ENCODE measurements at places on chromosomes 6 and 20.

DNA sequence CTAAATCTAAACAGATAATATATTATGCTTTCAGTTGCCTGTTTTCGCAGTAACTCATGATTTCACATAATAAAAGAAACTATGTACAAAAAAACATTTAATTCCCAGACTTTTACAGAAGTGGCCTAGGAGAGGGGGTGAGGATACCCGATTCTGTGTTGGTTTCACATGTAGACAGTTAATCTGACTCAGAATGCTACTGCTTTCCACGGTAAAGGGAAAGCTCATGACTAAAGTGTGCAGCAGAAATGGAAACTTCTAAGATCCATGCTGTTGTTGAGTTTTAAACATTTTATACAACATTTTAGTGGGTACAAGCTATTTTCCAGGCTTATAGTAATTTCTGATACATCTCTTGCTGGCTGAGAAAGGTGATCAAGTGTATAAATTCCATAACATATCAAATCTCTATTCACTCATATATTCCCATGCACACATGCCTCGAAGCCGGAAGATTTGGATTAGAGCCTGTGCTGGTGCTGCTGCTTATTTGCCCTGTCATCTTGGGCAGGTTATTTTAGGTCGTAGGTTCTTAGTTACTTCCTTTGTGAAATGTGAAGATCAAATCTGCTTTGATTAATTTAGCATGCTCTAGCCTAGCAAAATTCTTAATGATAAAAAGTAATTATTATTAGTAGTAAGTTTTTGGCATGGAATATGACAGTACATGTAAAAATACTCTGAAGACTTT is 896.7 kb upstream of the MAP3K7 start:
- no peak for DNase-seq

- no peak for DNase-seq
These were observed 102.6 kb downstream of the SPTLC3 start for GRCh38 chr20:13111249-13111911.

GRCh38 chr6:45837541-45838200 is 178.0 kb downstream of the CLIC5 start:
- no peak for DNase-seq

DNA sequence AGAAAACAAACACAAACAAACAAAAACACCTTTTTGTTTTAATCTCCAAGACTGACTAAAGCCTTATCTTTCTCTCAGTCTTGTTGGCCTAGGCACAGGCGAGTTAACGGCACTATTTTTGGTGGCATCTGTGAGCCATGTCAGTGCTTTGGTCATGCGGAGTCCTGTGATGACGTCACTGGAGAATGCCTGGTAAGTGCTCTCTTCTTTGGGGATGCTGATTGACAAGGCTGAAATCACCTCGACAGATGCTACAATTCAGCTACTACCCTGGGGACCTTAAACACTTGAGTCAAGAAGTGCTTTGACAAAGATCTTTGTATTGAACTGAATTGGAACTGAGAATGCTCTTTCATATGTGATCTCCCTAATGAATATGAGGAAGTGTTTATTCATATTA is 384.1 kb downstream of the LAMA2 start:
- no peak for DNase-seq

- DNase-seq = no peak
These were observed 7.4 kb upstream of the IGF2R start for GRCh38 chr6:159961528-159961927.

DNA sequence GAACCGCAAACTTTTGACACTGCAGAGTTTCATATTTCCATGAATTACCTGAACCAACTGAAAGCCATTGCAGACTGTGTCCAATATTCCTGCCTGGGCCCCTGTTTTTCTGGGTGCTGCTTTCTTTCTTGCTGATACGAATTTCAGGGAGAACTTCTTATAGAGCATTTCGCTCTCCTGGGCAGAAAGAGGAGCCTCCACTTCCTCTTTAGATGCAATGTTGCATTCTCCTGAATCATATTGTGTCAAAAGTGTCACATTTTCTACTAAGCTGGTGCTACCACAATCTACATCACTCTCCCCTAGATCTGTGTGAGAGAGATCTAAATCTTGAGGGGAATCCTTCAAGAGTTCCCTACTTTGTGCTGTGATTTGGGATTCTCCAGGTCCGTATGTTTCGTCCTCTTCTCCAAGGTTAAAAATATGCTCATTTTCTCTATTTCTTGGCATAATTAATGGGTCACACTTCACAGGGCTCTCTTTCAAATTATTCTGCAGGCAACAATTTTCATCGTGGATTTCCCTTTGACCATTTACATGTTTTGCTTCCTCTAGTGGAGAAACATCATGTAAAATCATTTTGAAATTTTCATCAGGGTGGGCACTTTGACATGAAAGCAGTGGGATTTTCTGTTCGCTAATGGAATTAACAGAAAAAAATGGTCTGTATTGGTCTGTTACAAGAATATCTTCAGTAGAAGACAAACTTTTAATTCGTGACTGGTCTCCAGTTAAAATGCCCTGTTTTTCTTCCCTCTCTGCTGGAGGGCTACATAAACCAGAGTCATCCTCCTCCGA is 102.3 kb downstream of the DST start:
- no peak for DNase-seq

DNA sequence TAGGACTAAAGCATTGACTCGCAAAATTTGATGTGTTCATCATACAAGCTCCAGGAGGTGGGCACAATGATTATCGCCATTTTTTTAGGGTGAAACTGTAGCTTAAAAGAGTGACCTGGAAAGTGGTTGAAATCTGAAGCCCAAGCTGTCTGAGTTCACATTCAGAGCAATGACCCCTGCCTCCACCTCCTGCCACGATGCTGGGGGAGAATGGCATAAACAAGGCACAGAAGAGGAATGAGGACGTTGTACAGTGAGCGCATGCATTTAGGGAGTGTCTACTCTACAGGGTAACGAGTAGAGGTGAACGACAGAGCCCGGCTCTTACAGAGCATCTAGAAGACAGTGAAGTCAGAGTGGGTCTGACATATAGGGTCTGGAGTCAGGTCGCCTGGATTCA is 37.2 kb downstream of the CNKSR3 start:
- DNase-seq = no peak

DNA sequence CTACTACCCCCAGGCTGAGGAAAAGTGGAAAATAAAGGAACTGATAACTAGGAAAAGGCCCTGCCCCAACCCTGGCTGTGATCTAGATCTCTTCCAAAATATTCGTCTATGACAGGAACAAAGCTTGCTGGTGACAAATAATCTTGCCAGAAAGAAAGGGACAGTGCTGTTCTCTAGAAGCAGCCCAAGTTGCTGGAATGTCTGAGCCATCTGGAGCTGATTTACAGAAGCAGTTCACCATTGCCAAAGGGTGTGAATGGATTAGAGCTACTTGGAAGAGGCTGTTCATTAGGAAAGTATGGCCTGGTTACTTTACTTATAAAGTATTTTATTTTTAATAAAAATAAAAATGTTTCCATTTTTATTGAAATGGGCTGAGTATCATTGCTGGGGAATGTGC is 146.3 kb downstream of the EPM2A start:
- DNase-seq = no peak

- no peak for DNase-seq
These were observed 582.6 kb upstream of the MMS22L start for GRCh38 chr6:97865612-97866011.

DNA sequence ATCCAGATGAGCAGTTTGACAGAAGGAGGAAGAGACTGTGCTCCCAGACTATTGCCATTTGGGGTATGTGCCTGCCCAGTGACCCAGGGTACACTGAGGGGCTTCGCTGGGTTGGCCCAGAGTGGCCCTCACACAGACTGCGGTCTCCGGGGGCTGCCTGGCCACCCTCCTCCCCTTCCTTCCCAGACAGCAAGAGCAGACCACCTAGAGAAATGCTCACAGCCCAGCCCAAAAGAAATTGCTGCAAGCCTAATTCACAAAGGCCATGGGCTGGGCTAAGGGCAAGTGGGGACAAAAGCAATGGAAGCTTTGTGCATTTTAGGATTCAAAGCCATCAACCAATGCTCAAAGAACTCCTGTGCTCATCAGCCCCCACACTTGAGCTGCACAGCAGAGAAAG is 277.6 kb downstream of the CDC5L start:
- no peak for DNase-seq

DNA sequence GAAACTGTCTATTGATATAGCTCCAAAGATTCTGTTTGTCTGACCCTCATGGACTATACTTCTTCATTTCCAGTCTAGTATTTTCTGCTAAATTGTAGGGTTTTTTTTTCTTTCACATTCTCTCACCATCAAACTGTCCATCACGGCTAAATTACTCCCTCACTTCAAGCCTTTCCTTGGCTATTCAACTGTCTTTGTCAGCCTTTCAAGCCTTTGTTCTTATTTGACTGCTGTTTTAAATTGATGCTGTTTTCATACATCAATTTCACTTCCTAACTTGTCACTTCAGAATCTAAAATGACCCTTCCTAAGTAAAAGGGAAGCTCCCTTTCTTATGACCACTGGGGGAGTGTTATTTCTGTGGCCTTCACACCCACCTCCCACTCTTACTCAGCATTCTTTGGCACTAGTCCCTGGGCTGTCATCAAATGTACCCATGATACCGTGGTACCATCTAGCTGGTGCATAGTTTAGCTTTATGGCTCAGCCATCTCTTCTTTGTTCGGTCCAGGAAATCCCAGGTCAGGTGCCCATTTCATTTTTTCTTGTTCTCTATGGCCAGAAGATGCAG is 8.6 kb downstream of the GJA1 start:
- no peak for DNase-seq

GRCh38 chr20:32333988-32334885 is 23.9 kb upstream of the ASXL1 start:
- peak; percentile 81 for DNase-seq
